NCI-H69 (cell line): ENCODE measurements at places on chromosomes 12 and 14.

DNA sequence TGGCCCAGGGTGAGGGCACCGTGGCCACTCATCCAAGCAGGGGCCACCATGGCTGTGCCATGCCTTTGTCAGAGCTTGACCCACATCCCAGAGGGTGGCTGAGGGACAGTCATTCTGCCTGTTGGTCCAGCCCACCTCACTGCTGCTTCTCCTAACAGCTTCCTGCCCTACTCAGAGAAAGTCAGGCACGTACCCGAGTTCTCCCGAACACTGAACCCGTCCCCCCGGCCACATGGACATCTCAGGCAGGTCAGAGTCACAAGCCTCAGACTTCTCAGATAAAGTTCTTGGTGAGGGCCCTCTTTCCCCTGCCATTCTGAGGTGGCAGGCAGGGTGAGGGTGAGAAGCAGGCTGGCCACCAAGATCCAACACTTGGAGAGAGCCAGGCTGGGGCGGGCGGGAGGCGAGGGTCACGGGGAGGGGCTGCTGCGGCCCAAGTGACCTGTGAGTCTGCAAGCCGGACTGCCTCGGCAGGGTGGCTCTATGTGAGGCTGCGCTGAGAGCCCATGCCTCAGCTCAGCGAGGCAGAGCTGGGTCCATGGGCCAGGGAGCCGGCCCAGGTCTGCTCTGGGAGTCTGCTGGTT, 317.8 kb downstream of the TMEM121 start:
- DNase-seq, result no peak

- DNase-seq, result no peak
Observed at GRCh38 chr14:39998854-39999253, 566.6 kb upstream of the FBXO33 start.

GRCh38 chr14:21533294-21533693, 7.1 kb upstream of the SALL2 start:
- no peak for DNase-seq

GRCh38 chr12:58346032-58346632, 404.8 kb downstream of the ATP23 start:
- DNase-seq, result peak; percentile 74

DNA sequence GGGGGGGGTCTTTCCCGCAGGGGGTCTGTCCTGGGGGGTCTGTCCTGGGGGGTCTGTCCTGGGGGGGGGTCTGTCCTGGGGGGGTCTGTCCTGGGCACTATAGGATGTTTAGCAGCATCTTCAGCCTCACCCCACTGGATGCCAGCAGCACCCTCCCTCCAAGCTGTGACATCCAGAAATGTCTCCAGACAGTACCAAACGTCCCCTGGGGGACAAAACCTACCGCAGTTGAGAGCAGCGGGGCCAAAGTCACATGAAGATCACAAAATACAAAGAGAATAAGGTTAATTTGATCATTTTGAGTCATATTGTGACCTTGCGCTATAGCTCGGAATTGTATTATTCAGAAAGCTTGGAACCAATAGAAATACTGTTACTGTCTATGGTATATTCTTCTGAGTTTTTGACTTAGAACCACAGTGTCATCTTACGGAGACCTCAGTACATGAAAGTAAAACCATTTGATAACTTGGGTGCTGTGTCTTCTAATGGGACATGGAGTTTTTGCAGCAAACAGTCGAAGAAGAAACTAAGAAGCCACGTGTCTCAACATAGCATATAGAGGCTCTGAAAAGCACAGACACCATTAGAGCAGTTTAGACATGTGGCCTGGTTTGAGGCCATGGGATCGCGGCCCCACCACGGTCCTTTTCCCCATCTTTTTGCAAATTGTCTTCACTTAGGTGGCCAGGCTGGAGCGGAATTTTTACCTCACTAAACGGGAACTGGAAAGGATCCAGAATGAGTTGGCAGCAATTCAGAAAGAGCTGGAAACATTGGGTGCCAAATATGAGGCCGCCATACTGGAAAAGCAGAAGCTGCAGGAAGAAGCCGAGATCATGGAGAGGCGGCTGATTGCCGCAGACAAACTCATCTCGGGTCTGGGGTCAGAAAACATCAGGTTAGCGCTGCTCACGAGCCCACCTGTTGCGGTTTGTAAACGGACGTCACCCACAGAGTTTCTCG, 59.9 kb downstream of the CCDC92 start:
- peak; percentile 56 for DNase-seq

- DNase-seq, result no peak
Observed at GRCh38 chr12:87082756-87083155, 826.6 kb upstream of the MGAT4C start.

GRCh38 chr14:93323600-93324174, 9.1 kb downstream of the BTBD7 start:
- DNase-seq, result no peak

DNA sequence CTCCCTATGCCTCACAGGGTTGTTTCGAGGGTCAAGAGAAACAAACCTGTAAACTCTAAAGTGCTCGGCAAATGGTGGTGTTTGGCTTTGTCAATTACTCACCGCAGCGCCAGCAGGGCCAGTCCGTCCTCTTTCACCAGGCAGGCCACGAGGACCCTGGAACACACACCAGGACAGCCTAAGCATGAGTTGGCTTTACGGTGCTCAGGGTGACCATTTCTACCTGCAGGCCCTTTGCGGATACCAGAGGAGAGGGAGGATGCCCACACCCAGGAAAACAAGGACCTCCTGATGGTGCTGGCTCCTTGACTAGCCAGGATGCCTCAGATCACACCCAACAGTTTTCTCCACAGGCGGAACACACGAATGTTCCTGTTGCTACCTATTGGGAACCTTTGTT, 11.5 kb downstream of the COL2A1 start:
- DNase-seq, result no peak

DNA sequence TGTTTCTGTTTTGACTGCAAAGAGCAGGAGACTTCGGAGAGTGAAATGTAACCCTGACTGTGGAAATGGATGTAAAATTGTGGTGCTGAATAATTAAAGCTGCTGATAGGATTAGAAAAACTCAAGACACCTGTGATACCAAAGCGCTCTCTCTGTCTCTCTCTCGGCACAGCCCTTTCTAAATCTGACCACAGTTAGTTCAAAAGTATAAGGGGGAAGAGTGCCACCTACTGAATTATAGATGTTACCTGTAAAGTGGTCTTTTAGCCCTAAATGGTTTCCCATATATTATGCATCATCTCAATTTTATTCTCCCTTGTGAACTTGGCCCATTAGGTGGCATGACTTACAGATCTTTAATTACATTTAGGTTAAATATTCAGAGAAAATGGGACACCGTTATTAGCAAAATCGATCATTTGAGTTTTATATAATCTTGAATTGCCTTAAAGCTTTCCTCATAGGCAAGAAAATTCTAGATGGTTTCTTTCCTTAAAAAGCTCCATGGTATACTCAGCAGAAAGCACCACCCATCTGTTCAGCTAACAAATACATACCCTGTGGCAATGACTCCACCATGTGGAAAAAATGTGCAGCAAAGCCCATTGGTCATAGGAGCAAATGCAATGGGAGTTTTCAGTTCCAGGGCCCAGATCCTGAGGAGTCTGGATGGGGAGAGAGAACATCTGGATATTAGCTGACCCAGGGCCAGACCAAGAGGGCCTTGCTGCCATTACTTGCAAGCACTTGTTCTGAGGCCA, 18.1 kb downstream of the RFC5 start:
- DNase-seq, result peak; percentile 70

DNA sequence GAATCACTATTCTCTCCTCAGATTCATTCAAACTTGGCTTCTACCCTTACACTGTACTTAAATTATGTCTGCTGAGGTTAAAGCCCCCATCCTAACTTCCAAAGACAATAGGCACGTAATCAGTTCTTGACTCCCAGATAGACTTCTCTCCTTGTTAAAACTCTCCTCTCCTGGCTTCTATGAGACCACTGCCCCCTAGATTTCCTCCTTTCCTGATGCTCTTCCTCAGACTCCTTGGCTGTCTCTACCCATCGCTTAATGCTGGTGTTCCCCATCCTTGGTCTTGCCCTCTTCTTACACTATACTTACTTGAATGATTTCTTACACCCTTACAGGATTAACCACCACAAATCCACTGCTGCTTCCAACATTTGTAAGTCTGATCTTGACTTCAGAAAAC, 32.8 kb downstream of the TC2N start:
- no peak for DNase-seq

GRCh38 chr12:40149673-40150260, 43.9 kb upstream of the SLC2A13 start:
- no peak for DNase-seq

GRCh38 chr12:49705479-49706134, 1.6 kb downstream of the FMNL3 start:
- DNase-seq, result peak; percentile 42
